ENCODE measurements at places on chromosomes 5 and 9. TPM values are rescaled to one million over a fixed set of nuclear protein-coding genes. Genes with fewer than 3 reads are reported as not detected.

CCDC187 gene
- 0.58 TPM for total RNA-seq

SLC25A2 gene
- 0.69 TPM for total RNA-seq

TEX48 gene
- total RNA-seq: not detected

PCSK5 gene
- total RNA-seq: 25.4 TPM

Data from urinary bladder (tissue), 4 donors.